ENCODE measurements at places on chromosomes 1 and 21.
A peak's percentile ranks its signal among the peaks of the same experiment; 100 is the strongest.

DNA sequence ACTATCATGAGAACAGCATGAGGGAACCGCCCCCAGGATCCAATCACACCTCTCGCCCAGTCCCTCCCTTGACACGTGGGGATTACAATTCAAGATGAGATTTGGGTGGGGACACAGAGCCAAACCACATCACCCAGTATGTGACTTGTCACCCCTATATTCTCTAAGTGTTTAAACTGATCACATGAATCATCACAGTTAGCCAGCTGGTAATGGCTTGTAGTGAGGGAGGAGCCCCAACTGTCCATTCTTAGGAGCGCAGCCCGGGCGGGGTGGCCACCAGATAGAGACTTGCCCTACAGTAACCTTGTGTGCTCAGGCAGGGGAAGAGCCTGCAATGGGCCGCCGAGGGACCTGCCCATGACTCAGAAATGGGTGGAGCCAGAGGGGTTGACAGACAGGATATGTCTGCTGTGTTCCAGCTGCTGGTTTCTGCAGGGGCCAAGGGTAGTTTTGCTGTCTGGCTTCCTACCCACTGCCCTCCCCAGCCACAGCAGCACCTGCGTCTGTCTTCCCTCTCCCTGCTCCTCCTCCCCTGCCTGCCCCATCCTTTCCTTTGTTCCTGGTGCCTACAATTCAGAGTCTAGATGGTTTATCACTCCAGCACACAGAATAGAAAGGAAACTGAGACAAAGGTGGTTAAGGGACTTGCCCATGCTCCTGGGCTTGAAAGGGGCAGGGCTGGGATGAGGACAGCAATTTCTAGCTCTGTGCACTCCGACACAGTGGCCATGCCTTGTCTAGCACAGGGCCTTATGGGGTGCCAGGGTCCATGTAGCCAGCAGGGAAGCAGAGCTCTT lies 9.2 kb downstream of the ABCG1 start:
- peak; percentile 71 for DNase-seq

DNA sequence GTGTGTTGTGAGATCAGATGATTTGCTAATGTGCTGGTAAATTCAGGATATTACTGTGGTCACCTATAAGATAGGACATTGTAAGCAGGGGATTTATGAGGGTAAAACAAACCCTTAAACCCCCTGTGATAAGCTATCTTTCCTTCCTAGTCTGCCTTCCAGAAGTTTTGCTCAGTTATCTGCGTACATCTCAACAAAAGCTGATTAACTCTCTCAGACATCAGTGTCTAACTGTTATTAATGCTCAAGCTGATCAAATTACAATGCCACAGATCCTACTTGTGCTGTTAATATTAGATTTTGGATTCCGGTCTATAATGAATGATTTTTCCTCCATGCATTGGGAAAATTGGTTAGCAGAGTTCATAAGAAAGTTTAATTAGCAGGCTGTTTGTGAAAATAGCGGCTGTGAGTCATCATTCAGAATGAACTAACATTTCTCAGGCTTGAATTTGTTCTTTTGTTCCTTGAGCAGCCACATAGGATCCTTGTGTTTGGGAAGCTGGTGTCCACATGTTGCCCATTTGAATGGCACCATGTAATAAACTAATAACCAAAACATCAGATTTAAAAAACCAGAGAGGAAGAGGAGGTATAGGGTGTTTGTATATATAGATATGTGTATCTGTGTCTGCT lies 48.7 kb downstream of the ELAVL4 start:
- DNase-seq = no peak

DNA sequence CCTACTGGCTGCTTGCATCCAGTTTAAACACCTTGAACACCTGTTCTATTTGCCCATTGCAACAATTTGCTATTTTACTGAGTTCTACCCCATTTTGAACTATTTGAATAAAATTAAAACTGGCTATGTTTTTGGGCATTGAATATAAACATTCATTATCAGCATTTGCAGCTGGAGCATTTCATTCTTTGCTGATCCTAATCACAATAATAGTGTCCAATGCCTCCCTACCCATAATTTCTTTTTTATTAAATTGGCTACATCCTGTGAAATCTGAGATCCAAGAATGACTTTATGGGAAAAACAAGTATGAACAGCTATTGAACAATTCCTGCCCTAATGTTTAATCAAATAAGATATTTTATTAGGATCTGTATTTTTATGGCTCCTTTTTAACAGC lies 447.9 kb downstream of the PLA2G4A start:
- no peak for DNase-seq

- DNase-seq = no peak
Measured at GRCh38 chr1:19309123-19309813, 2.7 kb downstream of the AKR7A2 start.

GRCh38 chr21:23725576-23725975 lies 1881.7 kb downstream of the MRPL39 start:
- no peak for DNase-seq

- DNase-seq = peak; percentile 66
Measured at GRCh38 chr1:18926315-18927081, 24.1 kb upstream of the ALDH4A1 start.

DNA sequence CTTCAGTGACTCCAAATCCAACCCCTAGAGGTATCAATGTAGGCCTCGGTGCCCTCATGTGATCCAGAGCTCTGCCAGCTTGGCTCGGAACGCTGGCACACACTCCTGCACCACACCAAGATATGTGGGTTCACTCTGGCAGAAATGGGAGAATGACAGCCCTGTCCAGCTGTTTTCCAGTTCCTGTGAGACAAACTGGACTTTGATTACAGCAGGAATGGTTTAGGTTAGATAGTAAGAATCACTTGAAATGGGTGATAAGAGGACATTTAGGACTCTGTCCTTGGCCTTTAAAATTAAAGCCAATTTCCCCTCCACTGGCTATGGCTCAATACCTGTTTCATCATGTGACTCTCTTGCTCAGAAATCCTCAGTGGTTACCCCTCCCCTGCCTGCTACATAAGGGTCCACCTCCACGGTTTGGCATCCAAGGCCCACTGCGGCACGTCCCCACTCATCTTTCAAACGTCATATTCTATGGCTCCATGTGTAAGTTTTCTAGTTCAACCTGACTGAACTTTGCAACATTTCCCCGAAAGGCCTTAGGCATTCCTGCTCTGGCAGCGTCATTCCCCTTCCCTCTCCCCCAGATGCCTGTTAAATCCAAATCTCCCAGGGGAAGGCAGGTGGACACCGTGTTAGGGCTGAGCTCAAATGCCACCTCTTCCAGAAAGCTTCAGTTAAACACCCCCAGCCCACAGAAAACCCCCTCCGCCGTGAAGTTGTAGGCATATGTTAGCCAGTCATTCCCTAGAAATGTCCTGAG lies 44.7 kb downstream of the PLEKHA6 start:
- no peak for DNase-seq

DNA sequence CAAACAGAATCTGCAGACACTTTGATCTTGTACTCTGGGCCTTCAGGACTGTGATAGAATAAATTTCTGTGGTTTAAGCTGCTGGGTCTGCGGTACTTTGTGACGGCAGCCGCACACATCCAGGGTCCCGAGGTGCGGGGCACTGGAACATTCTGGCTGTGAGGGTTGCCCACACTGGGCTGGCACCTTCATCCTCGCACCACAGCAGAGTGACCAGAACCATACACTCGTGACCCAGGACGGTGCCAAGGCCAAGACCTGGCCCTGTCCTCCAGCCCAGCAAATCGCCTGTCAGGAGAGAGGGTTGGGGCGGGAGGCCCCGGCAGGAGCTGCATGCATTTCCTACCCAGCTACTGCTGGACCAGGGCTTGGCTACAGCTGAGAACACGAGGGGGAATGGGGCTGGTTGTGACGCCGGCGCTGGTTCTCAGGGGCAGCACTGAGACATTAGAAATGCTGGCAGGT lies 2.6 kb upstream of the FTCD start:
- no peak for DNase-seq

DNA sequence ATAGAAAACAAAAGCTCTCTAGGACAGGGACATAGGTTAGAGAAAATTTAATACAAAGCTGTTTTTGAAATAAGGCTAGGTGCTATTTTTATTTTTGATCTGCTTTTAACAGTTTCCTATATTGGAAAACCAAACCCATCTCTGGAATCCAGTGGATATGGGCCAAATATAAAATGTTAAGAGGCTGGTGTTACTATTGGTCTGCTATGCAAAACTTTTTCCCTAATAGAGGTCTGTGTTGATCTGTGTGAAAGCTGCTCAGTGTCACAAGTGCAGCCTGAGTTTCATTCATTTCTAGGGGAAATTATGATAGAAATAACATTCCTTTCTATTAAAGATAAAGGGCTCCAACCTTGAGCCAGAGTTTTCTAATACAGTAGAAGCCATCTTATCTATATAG lies 116.4 kb downstream of the OLFML2B start:
- DNase-seq = no peak

DNA sequence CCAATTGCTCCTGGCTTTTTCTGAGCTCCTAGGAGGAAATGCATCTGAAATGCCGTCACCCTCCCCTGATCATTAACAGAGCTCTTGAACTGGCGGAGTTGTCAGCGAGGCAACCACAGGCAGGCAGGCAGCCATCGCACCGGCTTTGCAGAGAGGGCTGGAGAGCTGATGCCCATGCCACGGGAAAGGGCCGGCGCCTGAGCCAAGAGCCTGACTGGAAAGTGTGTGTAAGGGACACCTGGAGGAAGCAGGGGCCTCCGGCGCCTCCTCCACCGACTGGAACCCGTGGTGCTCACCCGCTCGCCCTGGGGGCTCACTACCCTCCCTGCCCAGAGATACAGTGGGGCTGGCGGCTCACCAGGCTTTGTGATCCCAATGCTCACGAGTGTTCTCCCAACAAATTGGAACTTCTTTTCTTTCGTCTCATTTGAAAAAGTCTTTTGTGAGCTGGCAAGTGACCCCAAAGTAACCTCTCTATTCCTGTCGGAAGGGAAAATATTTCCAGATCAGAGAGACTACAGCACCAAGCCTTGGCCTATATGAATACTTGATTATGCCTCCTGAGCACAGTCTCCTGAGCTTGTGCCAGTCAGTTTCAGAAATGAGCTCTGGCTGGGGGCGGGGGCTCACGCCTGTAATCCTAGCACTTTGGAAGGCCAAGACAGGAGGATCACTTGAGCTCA lies 97.7 kb upstream of the SLC25A33 start:
- DNase-seq = no peak

- DNase-seq = no peak
Measured at GRCh38 chr1:14603645-14604044, 5.2 kb downstream of the KAZN start.

DNA sequence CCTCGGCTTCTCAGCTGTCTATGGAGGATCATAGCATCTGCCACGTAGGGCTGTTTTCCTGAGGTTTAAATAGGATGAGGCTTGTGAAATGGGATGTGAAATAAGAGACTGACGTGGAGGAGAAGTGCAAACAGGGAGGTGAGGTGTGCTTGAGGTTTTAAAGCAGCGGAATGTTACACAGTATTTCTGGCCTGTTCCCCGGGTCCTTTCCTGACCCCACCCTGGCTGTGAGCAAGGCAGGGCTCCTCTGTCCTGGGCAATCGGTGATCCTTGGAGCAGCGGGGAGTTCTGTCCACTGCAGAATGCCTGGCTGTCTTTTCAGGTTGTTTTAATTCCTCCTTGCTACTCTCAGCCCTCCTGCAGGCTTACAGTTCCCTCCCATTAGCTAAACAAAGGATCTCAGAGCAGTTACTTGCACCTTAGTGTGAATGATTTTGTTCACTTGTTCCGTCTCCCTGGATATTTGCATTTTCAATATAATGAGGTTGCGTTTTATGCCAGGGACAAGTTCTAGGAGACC lies 38.6 kb downstream of the LHX4 start:
- DNase-seq = no peak

GRCh38 chr21:22791986-22792560 lies 1793.9 kb downstream of the NCAM2 start:
- DNase-seq = no peak

- peak; percentile 39 for DNase-seq
Measured at GRCh38 chr1:25037174-25038074, 107.3 kb upstream of the RUNX3 start.

- no peak for DNase-seq
Measured at GRCh38 chr1:182794676-182795201, 5.2 kb downstream of the NPL start.

GRCh38 chr1:68571454-68572235 lies 74.8 kb upstream of the DEPDC1 start:
- no peak for DNase-seq

GRCh38 chr1:106536741-106537140 lies 519.7 kb upstream of the PRMT6 start:
- no peak for DNase-seq

GRCh38 chr21:34800797-34801518 lies 132.2 kb downstream of the CLIC6 start:
- DNase-seq = no peak

DNA sequence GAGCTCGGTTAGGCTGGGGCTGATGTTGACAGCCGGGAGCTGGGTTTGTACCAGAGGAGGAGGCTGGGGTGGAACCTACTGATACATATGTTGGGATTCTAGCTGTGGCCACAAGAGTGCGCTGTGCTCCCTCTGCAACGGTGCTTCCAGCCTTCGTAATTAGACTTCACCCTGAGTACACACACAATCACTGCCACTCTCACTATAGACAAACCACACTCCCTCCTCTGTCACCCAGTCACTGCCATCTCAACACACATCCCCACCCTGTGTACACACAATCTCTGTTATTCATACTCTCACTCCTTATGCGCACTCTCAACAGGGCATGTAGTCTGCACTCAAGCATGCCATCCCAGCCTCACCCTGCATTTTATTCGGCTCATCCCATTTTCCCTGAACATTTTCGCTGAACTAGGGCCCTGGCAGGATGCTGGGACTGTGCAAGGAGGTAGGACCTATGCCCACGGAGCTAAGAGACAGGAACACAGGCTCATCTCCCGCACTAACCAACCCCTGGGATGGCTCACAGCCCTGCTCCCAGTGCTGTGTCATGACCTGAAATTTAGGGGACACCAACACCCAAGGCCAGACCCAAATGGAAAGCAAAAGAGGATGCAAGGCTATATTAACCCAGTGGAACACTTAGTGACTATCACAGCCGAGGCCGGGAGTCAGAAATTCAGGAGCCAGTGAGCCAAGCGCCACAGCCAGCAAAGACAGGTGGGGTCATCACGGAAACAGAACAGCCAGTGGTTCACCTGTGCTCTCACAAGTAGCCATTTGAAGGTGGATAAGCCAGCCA lies 5.7 kb downstream of the GJB3 start:
- peak; percentile 42 for DNase-seq

Data from stimulated activated CD4-positive, alpha-beta T cell treated with anti-CD3 and anti-CD28 coated beads, Interleukin-15, amount 100 ng/mL, for 1 hour (primary cell).